ENCODE measurements at places on chromosomes 11 and 22. TPM values are rescaled to one million over a fixed set of nuclear protein-coding genes. Genes with fewer than 3 reads are reported as not detected.

LSP1 gene
- total RNA-seq = not detected

SLC37A2 gene
- total RNA-seq = 11.4 TPM

OR51G2 gene
- total RNA-seq = not detected

MAPK8IP1 gene
- total RNA-seq = 4.4 TPM

APOBEC3B gene
- total RNA-seq = 1.2 TPM

C11orf42 gene
- not detected for total RNA-seq

DEUP1 gene
- total RNA-seq = 0.39 TPM

RASL10A gene
- total RNA-seq = under 0.01 TPM

PHLDB1 gene
- total RNA-seq = 29.4 TPM

SPDYC gene
- total RNA-seq = not detected

PRDM10 gene
- 9.0 TPM for total RNA-seq

DBX1 gene
- total RNA-seq = not detected

OR8D1 gene
- not detected for total RNA-seq

BLID gene
- 2.7 TPM for total RNA-seq

NAALAD2 gene
- 0.87 TPM for total RNA-seq

UBQLNL gene
- total RNA-seq = 0.39 TPM

CDC42BPG gene
- 31.0 TPM for total RNA-seq

ANGPTL5 gene
- not detected for total RNA-seq

NAV2 gene
- 59.7 TPM for total RNA-seq

DNAJB7 gene
- total RNA-seq = not detected

GP1BB gene
- total RNA-seq = 0.79 TPM

RBFOX2 gene
- total RNA-seq = 229 TPM

PYGM gene
- 0.22 TPM for total RNA-seq

POU2AF2 gene
- not detected for total RNA-seq

SCT gene
- not detected for total RNA-seq

OOSP4A gene
- not detected for total RNA-seq

RHOD gene
- 51.4 TPM for total RNA-seq

P2RY2 gene
- total RNA-seq = 16.3 TPM

SEPTIN3 gene
- under 0.01 TPM for total RNA-seq

NDUFC2 gene
- total RNA-seq = 91.5 TPM

ME3 gene
- 38.0 TPM for total RNA-seq

RSF1 gene
- 29.8 TPM for total RNA-seq

MS4A4E gene
- not detected for total RNA-seq

C11orf86 gene
- total RNA-seq = not detected

CCDC88B gene
- 2.4 TPM for total RNA-seq

OR51E2 gene
- total RNA-seq = not detected

TMPRSS4 gene
- total RNA-seq = not detected

APOL4 gene
- not detected for total RNA-seq

CHADL gene
- 1.2 TPM for total RNA-seq

CARD18 gene
- not detected for total RNA-seq

ELP4 gene
- total RNA-seq = 15.3 TPM

OR51L1 gene
- total RNA-seq = not detected

MTCH2 gene
- 117 TPM for total RNA-seq

ACRV1 gene
- not detected for total RNA-seq

OR51D1 gene
- total RNA-seq = not detected

OR10A2 gene
- total RNA-seq = not detected

Measured in placental epithelial cell (primary cell).